ENCODE measurements at places on chromosomes 6 and 20.

DNA sequence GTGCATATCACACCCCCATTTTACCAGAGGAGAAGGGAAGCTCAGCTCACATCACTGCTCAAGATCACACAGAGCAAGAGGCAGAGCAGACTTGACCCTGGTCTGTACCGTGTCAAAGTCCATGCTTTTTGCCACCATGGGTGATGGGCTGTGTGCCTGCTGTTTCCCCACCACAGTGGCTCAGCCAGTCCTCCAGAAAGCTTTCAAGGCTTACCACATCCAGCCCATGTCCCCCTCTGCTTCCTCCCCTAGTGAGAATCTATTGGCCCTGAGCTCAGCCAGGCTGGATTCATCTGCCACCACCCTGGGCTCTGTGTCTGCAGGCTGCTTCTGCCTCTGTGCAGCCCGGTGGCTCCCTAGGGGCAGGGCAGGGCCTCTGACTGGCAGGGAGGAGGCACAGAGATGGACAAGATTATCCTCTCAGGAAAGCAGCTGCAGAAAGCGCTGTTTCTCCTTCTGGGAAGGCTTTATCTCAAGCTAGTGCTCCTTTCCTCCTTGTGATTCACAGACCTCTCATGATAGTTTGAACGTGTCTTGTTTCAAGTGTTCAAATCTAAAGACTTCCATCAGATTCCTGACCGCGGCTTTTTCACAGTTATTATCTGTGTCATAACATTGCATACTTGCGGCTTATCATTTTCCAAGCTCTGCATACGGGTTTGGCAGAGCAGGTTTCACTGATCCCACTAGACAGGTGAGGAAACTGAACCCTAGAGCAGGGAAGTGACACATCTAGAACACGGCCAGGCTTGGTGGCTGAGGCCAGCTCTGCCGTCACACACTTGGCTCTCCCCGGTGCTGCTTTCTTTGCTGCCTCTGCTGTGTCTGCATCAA, 37.4 kb downstream of the VEGFA start:
- DNase-seq: no peak

GRCh38 chr6:163695414-163695864, 280.9 kb downstream of the QKI start:
- DNase-seq: no peak

GRCh38 chr20:24948939-24949679, at the start of gene CST7:
CST7 (plus strand) TSS chr20:24949269; CDS start chr20:24949506, 237 bp downstream.
- DNase-seq: peak; percentile 89

DNA sequence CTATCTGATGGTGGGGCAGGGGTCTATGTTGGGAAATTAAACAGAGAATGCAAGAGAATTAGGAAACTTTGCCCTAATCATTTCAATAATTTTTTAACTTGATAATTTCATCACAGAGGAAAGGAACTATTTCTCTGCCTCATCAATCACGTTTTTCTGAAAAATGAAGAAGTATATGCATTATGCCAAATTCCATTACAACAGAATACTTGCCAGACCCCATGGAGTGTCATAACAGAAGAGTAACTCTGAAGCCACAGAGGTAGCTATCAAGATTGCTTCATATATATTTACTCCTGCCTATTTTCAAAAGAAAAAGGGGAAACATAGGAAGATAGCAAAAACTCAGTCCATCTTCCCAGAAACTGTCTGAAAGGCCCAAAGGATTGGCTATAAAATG, 5.7 kb upstream of the USP49 start:
- no peak for DNase-seq

DNA sequence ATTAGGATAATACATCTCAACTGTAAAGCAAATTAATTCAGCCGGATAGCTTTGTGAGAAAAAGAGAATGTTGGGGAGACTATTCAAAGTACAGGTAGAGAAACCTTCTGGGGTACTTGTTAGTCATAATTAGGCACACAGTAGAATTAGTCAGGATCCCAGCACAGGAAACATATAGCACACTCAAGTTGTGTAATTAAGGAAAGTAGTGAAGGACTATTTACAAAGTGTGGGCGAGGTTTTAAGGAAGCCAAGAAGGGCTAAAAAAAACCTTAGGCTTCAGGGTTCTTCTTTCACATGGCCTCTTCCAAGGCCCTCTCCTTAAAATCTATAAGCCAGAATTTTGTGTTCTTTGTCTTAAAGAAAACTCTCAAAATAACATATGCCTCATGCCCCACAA, 126.7 kb downstream of the RTN4IP1 start:
- DNase-seq: no peak

GRCh38 chr20:4099905-4100675, 84.7 kb upstream of the RNF24 start:
- no peak for DNase-seq

DNA sequence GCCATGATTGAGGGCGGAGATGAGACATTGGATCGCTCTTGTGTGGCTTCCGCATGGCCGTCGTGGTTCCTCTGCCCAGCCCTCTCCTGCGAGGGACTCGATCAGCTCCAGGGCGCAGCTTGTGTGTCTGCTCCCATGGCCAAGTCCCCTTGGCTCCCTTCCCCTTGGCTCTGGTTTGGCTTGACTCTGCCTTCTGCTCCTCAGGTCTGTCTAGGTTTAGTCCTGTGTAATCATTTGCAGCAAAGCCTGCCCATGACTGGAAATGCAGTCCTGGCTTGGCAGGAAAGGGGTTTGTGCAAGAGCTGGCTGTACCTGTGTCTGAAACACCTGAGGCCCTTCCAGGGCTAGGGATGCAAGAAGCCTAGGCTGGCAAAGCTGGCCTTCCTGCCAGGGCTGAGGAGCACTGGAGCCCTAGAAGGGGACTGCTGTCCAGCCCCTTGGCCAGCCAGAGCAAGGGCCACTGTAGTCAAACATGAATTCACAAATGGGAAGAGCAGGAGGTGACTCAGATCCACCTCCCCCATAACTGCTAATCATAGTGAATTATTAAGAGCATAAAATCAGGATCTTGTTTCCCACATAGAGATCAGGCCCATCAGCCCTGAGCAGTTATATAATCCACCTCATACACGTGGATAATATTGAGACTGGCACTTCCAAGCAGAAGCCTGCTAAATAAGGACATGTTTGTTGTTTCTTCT, 196.8 kb downstream of the FARS2 start:
- no peak for DNase-seq

- DNase-seq: no peak
Measured at GRCh38 chr6:38350220-38350619, 289.5 kb downstream of the BTBD9 start.

- DNase-seq: peak; percentile 51
Measured at GRCh38 chr20:3420211-3420707, 12.8 kb upstream of the DNAAF9 start.

DNA sequence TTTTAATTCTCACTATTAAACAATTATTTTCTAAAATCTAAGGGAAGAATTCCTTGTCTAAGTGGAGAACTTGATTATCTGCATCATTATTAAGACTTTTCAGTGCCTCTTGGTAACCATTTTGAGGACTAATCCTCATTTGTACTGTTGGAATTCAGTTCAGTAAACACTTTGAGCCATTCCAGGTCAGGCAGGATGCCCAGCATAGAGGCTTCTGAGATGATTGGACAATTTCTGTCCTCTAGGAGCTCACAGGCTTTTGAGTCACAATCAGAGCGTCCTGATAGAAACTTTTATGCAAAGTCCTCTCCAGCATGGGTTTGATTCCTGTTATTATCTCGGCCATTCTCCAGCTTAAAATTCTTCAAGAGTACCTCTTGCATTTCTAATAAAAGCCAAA, 1304.6 kb downstream of the EPHA7 start:
- DNase-seq: no peak

GRCh38 chr20:44196271-44196670, 9.3 kb upstream of the JPH2 start:
- DNase-seq: no peak

DNA sequence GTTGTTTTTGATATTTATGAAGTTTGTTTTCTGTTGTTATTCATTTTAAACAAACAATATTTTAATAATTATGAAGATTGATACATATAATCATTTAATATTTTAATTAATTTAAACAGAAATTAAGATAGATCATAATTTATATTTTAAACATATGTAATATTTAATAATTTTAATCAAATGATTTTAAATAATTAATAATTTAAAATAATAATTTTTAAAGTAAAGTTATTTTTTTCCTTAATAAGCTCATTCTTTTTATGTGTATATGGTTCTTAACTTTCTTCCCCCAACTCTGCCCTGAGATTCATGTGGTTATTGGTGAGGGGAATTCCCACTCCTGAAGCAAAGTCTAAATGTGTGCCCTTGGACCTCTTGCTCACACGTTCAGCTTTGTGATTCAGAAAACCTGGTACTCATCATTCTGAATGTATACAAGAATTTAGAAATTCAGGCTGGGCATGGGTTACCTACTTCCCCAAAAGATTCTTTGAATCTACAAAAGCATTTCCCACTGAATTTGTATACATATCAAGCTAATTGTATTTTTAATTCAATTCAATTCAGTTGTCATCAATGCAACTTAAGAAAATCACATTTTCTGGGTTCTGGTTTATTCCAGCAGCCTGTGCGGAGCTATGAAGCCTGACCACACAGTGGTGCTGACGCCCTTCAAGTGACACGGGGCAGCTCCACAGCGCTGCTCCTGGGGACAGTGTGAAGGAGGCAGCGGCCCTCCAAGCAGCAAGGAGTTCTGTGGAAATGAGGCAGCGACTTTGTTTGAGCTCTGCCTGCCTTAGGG, 168.9 kb upstream of the UST start:
- peak; percentile 53 for DNase-seq

- DNase-seq: no peak
Measured at GRCh38 chr6:157260735-157261410, 62.4 kb downstream of the TMEM242 start.

DNA sequence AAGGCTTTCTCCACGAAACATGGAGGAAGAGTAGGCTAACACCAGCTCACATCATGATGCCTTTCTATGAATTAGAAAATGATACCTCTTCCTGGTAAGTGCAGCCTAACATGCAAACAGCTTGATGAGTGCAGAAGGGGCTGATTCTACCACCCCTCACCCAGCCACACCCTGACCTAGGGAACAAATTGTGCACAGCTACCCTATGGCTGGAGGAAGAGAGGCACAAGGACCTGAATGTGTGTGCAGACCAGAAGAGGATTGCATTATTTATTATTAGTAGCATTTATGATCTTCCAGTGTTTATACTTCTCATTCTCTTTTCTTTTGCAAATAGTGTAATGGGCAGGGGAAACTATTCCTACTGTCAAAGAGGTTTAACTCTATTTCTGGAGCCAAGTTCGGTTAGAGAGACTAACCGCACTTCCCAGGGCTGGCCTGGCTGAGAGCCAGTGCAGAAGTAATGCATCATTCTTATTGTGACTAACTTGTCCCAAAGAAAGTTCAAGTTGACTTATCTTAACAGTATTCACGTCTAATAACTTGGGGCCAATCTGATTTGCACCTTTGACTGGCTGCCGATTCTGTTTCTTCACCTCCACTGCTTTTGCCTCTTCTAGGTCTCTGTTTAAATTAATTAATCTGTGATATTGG, 237.5 kb downstream of the CD83 start:
- no peak for DNase-seq

DNA sequence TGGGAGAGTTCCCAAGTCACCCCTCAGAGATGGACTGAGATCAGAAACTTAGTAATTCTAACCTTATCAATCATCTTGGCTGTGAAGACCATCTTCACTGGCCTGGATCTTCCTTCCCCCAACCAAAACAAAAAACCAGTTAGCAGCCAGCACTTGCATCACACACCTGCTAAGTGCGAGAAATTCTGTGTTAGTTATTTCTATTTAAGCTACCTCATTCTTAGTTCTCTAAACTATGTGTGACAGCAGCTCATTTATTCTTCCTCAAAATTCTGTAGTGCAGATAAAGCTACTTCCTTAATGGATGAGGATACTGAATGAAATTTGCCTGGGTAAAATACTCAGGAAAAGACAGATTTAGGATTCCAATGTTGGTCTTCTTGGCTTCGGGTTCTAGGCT, 18.2 kb upstream of the TAGAP start:
- DNase-seq: no peak

DNA sequence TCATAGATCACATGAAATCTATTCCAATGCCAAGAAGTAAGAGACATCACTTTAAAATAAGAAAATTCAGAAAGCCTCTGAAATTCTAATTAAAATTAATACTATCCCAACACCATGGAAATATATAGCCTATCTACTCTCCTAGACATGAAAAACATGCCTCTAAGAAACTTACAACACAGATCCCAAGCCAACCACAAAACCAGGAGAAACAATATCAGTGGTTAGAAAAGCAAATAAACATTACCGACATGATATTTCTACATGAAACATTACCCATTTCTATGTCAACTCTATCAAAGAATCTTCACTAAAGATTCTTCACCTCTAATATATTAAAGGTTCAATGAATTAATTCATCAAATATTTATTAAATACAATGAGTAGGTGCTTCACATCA, 4.8 kb downstream of the EPB41L2 start:
- DNase-seq: no peak

DNA sequence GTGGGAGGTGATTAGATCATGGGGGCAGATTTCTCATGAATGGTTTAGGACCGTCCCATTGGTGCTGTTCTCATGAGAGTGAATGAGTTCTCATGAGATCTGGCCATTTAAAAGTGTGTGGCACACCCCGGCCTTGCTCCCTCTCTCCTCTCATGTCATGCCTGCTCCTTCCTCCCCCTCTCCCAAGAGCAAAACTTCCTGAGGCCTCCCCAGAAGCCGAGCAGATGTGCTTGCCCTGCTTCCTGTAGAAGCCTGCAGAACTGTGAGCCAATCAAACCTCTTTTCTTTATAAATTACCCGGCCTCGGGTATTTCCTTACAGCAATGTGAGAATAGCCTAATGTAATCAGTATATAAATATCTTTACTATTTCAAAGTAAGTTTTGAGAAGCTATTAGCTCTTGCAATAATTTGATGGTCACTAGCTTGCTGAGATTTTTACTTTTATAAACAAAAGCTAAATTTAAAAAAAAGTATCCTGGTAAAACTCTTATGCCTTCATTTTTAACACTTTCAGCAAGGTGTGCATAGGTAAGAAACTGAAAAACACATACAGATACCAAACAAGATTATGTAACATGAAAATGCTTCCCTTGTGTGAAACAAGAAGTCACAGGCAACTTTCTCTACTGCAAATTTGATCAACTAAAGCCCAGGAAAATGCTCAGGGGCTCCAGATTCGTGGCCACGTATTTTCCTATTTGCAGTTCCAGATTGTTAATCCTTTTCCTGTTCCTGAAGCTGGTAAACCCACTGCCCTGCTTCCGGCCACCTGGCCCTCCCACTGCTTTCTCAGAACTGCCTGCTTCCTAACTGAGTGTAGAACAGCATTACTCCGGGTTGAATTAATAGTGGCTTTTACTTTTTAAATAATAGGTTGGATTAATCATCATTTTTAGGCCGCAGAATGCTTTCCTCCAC, 395.1 kb upstream of the CNR1 start:
- DNase-seq: no peak
